ENCODE measurements at places on chromosomes 12 and 14. TPM values are rescaled to one million over a fixed set of nuclear protein-coding genes. Genes with fewer than 3 reads are reported as not detected.

Gene SLCO1B1
- not detected for total RNA-seq

Gene STAB2
- total RNA-seq: 0.11 TPM

Gene PLCZ1
- total RNA-seq: not detected

Gene LIN52
- 6.7 TPM for total RNA-seq

Gene USP44
- total RNA-seq: 1.0 TPM

Gene GLIPR1L2
- 1.4 TPM for total RNA-seq

Gene ABHD12B
- total RNA-seq: not detected

Gene GPR132
- total RNA-seq: 0.89 TPM

Gene SPTSSA
- total RNA-seq: 18.8 TPM

Gene OR10G3
- total RNA-seq: not detected

Gene MEG3
- 34.8 TPM for total RNA-seq

Gene C12orf54
- not detected for total RNA-seq

- no peak for DNase-seq
Observed at GRCh38 chr14:61934385-61934784, 172.2 kb downstream of the SNAPC1 start.

DNA sequence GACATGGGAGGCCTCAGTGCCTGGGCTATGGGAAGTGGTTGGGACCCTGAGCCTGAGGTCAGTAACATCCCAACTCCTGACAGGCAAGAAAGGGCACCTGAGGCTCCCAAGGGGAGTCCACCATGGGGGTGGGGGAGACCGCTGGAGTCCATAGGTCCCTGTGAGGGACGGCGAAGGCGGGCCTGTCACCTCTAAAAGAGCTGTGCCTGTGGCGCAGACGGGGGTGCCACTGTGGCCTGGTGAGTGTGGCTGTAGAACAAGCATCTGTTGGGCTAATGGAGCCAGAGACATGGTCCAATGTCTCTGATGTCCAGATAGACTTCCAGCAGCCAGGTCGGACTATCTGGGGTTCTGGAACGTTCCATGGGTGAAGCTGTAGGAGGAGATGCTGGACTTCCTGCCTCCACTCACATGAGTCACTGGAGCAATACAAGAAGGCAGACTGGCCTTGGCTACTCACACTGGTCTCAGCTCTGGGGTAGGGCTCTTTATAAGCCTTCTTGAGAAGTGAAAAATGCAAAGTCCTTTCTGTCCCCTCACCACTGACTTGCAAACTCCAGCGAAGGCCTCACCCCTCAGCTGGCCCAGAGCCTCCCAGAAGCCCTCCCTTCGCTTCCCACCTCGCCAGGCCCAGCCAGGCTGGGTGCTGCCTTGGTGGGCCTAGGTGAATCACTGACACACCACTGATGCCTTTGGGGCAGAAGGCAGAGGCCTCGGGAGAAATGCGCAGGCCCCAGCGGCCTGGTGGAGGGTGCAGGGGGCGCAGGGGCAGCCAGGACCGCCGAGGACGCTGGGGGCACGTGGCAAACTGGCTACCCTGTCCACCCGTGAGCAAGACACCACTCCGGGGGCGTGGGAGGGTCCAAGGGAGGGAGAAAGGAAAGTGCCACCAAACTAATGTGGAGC lies 1.1 kb upstream of the TRAF3 start:
- no peak for DNase-seq

GRCh38 chr14:61493239-61493638 lies 171.9 kb downstream of the PRKCH start:
- no peak for DNase-seq

DNA sequence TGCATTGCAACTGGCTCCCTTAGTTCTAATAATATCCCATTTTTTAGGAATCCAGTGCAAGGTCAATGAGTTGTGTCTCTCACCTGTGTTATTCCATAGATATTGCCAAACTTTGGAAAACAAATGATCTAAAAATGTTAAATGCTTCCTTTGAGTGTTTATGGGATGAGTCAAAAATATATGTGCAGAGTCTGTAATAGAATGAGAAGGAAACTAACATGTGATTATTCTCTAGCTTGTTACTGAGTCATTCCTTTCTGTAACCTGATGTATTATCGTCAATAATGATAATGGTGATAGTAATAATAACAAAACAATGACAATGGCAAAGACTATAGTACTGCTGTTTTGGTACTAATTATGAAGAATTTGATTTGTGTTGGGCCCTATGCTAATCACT lies 11.5 kb downstream of the ACSS3 start:
- DNase-seq: no peak

GRCh38 chr14:63933110-63933509 lies 80.3 kb downstream of the SYNE2 start:
- DNase-seq: no peak

DNA sequence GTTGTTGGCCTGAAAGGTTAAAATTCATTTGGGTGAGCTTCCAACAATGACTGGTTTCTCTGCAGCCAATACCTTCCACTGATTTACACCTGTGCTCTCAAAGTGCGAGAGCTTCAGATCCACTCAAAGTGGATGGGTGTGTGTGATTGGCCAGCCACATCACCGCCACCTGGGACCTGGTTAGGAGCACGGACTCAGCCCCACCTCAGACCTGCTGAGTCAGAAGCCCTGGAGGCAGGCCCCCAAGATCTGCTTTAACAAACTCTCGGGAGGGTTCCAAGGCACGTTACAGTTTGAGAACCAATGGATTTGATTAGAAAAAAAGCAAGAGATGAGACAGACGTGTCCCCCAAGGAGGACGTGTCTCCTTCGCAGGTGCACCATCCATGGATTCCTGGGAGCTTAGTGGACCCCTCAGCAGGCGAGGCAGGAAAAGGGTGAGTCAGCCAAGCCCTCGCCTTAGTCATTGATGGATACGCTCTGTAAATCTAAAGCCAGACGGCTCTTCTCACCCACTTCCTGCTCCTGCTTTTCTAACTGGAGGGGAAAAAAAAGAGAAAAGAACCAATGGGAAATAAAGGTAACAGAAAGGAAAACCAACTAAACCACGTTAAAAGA lies 24.5 kb downstream of the FZD10 start:
- DNase-seq: no peak

DNA sequence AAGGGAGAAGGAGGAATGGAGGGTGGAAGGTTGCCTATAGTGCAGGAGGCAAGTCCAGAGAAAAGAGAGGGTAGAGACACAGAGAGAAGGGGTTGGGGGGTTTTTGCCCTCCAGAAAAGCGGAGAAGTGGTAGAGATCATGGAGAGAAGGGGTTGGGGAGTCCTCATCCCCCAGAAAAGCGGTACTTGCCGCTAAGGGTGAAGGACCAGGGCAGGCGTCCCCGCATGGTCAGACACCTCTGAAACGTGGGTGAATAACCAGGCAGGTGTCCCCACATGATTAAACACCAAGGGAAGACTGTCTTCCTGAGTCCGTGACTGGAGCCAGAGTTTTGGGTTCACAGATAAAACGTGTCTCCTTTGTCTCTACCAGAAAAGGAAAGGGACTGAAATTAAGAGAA lies 439.0 kb downstream of the SOX5 start:
- DNase-seq: no peak

DNA sequence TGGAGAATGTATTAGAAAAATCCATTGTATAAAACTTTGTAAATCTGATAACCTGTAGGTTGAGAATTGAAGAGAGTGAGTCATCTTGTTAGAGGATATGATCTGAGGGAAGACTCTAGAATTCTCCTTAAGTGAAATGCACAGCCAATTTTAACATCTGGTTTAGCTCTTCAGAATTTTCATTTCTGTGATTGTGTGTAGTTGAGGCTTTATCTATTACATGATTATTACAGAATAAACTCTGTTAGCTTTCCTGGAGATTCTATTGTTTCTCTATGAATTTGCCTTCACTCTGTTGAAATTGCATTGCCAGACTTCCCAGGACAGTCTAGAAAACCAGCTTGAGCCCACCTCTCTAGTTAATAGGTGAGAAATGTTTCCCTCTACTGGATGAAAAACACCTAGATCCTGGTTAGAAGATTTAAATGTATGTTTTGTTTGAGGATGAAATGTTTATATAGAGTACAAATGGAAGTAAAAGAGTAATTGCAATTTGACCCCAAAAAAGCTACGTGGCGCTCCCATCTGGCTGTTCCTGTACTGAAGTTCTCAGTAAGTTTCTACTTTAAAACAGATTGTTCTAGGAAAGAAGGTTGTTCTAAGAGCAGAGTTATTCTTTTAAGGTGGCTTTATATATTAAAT lies 2.9 kb downstream of the NUDT4 start:
- no peak for DNase-seq

DNA sequence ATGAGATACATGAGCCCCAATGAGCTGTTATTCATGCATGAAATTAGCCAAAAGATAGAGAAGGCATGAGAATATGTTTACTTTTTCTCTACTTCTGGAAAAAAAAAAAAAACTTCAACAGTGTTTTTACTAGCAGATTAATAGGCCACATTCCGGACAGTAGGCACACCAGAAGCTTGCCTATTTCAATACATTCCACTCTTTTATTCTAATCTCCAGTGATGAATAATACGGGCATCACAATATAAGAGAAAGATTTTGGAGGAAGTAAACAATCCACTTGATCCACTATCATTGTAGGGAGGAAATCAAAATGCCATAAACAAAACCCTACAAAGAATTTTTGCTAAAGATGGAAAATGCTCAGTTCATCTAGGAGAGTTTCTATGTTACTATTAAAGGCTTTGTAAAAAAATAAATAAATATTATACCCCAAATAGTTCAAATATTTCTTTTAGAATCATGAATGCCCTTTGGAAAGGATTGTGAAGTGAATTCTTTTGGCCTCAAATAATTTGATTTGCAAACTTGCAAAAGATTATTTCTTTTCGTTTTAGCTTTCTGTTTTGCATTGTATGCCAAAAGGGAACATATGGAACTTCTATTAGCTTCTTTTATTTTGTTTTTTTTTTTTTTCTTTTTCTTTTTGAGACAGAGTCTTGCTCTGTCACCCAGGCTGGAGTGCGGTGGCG lies 232.6 kb downstream of the EPS8 start:
- no peak for DNase-seq

GRCh38 chr12:14273913-14274311 lies 91.6 kb upstream of the ATF7IP start:
- DNase-seq: no peak

GRCh38 chr12:53207042-53207441 lies at the start of gene ITGB7:
ITGB7 (minus strand) TSS chr12:53207251; CDS start chr12:53200443, 6,808 bp downstream.
- no peak for DNase-seq

DNA sequence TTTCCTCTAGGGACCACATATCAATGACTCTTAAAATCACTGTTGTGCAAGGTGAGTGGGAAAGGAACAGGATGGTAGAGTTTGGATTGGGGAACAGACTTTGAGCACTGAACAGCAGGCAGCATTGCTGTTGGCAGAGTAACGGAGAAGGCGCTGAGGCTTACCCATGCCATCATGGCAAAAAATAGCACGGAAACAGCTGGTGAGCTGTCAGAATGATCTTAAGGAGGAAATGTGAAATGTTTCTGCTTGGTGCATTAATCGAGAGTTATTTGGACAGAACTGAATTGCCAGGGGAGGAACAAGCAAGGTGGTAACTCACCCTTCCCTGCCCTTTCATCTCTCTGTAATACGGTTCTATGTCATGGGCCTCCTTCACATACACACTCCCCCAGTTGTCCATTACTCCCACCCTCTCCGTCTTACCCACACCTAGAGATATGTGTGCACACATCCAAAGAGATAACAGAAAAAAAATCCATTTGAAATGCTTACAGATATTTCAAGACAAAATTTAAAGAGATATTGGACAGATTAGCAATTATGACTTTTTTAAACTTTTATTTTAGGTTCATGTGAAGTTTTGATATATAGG lies 572.5 kb downstream of the DIO2 start:
- no peak for DNase-seq

GRCh38 chr12:89721291-89721987 lies 12.8 kb upstream of the ATP2B1 start:
- no peak for DNase-seq

DNA sequence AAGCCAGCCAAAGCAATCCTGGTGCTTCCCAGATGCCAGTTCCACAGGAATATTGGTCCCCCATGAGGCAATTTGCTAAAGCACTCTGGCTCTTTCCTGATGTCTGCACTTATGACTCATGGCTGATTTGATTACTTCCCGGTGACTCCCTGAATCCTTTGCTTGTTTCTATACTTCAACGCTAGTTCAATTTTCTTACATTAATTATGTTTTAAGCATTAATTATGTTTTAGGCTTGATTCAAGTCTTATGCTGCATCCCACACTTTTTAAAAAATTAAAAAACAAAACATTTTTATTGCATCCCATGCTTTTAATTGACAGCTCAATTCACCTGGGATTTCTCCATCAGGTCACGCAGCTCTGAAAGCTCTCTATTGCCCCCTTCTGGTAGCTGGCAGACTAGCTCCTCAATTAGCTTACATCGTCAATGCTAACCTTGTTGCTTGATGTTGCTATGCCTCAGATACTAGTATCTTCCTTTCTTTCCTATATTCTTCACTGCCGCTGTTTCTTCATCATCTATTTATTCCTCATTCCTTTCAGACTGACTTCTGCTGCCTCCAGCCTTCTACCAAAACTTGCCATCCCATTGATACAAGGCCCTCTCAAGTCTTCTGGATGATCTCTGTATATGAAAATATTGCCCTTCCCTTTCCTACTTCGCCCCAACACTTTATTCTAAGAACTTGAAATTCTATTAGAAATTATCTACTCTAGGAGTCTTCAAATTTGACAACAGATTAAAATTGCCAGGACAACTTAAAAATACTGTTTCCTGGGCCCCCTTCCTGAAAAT lies 32.0 kb downstream of the TSHR start:
- no peak for DNase-seq

- no peak for DNase-seq
Observed at GRCh38 chr12:16158050-16158449, 119.4 kb downstream of the SLC15A5 start.

GRCh38 chr14:103641161-103641560 lies 12.2 kb downstream of the KLC1 start:
- no peak for DNase-seq

GRCh38 chr12:100795800-100796179 lies 1.2 kb downstream of the ANO4 start:
- no peak for DNase-seq

- DNase-seq: no peak
Observed at GRCh38 chr12:32545413-32545980, 133.6 kb upstream of the DNM1L start.

GRCh38 chr14:60356906-60357550 lies 108.0 kb downstream of the PPM1A start:
- no peak for DNase-seq

- no peak for DNase-seq
Observed at GRCh38 chr12:48285751-48286650, 64.7 kb downstream of the ZNF641 start.

GRCh38 chr14:65415613-65416012 lies 3.1 kb downstream of the FUT8 start:
- no peak for DNase-seq

GRCh38 chr12:102971227-102971626 lies 13.8 kb downstream of the ASCL1 start:
- DNase-seq: no peak
